Hippocampal formation (tissue), 2 donors: ENCODE measurements at places on chromosomes 6 and 20.

DNA sequence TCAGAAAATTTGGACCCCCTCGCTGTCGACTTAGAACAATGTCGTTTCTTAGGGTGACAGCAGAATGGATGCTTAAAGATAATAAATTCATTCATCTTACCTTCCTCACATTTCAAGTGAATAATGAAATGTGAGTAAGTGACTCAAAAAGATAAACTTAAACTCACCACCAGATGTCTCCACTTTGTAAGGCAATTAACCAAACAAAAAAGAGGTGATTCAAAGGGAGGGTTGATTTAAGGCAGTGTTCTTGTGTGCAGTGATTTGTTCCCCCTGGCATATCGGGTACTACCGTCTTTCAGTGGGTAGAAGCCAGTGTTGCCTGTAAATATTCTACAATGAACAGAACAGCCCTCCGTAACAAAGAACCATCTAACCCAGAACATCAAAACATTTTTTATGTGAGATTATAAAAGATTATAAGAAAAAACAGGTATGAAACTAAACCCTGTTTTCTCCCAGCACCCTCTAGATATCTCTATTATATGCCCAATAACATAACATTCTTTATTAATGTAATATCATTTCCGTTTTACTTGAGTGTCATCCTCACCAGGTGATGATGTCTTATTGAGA is 589.7 kb downstream of the CBLN4 start:
- DNase-seq, result no peak

DNA sequence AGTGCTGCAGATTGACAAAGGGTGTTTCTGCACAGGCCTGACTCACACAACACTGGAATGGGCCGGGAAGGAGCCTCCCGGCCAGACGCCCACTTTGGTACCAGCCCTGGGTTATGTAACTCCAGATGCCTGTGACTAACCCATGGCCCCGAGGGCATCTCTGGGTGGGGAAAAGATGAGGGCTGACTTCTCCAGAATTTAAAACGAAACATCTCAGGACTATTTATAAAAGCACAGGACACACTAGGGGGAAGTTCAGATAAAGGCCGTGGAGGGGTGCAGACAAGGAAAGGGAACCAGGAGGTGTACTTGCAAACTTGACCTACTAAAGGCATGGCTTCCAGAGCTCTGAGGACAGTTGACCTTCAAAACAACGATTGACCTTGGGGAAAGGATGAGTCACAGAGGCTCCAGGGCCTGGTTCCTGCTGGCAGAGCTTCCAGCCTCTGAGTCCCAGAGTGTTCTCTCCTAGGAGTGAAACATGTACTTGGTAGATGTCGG is 196.9 kb downstream of the NFATC2 start:
- DNase-seq, result no peak

DNA sequence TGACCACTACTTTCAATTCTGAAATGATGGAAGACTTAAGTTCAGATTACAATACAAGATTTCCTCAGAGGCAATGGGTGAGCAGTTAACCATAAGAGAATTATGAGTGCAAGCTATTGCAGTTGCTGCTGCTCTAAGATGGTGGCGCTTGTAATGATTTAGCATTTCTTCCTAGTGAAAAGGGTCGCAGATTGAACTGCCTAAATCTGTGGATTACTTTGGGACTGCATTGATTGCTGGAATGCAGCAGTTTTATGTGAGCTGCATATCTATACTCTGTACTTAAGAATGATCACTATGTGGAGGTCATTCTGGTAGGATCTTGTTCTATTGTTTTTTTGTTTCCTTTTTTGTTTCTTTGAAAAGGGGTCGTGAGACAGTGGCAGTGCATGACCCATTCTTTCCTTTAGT is 5.3 kb downstream of the SCAF8 start:
- DNase-seq, result no peak

GRCh38 chr6:93779086-93779841 is 359.9 kb upstream of the EPHA7 start:
- DNase-seq, result peak; percentile 51

DNA sequence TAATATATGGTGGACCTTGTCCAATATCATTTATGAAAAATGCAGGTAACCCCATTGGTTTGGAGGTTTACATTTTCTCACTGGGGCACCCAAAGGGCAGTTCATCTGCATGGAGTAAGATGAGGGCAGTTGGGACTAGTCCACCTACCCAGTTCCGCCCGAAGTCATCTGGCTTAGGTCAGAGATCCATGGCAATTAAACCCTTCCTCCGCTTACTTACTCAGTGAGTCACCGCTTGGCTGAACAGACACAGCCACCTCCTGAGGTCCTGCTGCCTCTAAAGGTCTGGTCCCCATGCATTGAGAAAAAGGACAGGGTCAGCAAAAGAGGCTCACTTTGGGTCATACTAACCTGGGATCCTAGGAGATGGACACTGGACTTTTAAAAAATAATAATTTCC is 102.9 kb upstream of the PRL start:
- no peak for DNase-seq

DNA sequence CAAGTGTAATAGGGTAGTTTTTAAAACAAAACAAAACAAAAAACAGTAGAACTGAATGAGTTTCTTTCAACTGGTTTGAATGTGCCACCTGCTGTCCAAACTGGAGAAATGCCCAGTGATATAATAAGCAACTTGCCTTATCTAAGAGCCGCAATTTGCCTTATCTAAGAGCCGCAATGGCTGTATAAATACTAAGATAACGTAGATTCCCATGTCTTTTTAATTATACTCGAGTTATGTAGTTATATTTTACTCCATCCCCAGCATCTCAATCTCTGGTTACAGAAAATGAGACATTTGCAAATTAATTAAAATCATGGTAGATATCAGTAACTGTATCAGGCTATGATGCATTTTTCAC is 67.2 kb downstream of the RPP40 start:
- DNase-seq, result no peak

GRCh38 chr20:366041-366718 is 14.4 kb upstream of the TRIB3 start:
- DNase-seq, result no peak

DNA sequence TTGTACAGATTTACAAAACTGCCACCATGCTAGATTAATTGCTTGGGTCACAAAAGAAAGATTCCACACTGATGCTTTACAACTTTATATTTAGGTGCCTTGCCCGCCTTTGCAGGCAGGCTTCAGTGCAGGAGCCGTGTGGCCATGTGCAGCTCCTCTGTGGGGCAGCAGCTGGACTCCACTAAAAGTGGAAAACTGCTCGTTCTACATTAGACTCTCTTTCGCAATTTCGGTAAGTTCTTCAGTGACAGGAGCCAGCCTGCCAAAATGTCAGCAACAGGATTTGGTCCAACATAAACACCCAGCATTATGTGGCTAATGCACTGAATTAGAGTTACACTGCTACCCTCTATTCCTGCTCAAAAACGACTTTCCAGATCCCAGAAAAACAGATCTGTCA is 174.4 kb upstream of the KCNK16 start:
- DNase-seq, result no peak

DNA sequence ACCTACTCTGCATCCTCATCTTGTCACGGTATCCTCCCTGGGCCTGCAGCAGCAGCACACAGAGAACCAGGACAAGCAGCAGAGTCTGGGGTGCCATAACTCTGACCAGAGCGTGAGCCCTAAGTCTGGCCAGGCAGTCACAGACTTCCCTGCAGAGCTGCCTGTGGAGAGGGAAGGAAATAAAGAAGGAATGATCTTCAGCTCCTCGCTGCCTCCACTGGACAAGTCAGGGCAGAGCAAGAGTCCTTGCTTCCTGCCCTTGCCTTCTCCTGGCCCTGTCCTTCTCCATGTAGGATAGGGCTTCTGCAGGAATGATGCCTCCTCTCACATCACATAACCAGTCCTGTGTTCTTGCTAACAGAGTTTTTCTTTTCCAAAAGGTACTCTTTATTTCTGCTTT is 15.9 kb upstream of the WFDC11 start:
- DNase-seq, result no peak

DNA sequence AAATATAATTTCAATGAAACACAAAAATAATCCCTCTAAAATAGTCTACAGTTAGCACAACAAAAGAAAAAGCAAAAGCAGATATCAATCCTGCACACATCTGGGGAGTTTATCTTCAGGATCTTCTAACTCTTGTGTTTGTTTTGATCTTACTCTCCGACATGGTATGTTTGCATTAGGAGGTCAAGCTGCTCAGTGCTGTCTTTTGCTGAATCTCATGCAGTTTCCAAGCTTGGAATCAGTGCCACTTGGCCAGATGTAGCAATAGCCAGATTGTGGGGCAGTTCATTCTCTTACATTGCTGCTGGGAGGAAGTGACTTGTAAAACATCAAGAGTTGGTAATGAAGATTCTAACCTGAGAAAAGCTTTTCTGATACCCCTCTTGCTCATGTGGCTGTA is 29.5 kb downstream of the RIOK1 start:
- no peak for DNase-seq

- DNase-seq, result no peak
Observed at GRCh38 chr6:152453421-152453820, 183.7 kb downstream of the SYNE1 start.

DNA sequence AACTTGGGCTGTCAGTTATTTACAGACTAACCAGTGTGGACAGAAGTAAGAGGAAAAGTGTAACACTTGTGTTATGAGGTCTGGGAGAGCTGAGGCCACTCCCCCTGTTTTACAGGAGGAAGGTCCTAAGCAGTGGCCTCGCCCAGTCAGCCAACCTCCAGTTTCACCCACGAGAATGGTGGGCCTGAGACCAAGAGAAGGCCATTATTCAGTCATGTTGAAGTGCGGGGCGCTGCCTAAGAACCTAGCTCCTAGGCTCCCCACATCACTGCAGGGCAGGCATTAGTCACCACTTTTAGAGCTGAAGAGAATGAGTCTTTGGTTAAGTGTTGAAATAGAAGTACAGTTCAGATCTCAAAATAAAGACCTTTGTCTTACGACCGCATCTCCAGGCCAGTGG is 27.9 kb downstream of the CDYL start:
- no peak for DNase-seq

GRCh38 chr20:19565736-19566135 is 192.3 kb upstream of the RIN2 start:
- DNase-seq, result no peak

DNA sequence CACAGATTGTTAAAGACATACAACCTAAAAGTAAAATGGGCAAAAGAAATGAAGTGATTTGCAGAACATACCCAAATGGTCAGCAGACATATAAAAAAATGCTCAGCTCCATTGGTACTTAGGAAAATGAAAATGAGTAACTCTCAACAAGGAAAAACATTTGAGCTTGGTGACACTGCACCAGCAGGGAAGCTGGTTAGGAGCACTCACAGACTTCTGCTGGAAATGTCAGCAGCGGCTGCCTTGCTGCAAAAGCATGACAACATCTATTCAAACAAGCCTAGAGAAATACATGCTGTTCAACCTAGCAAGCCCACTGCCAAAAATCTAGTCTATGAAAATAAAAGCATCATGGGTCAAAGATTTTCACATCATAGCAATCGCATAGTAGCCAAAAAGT is 99.0 kb upstream of the FOXQ1 start:
- no peak for DNase-seq

DNA sequence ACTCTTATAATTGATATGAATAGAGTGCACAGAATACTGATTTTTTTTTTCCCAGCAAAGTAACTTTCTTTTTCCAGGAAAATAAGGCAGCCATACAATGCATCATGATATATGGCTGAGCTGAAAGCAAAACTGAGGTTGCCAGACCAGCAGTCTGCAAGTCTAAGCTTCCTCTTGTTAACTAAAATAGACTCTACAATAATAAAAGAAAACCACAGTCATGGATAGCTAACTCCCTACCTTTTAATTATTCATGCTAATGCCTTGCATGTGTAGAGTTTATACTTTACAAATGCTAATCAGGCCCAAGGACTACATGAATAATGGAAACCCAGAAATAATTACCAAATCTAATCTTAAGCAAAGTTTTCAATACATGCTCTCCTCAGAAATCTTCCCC is 47.4 kb downstream of the MAP7 start:
- no peak for DNase-seq

- DNase-seq, result no peak
Observed at GRCh38 chr6:122648726-122649125, 38.5 kb downstream of the PKIB start.

GRCh38 chr6:107390056-107390455 is 69.3 kb downstream of the PDSS2 start:
- no peak for DNase-seq

GRCh38 chr20:13865791-13866351 is 81.0 kb downstream of the NDUFAF5 start:
- DNase-seq, result no peak

DNA sequence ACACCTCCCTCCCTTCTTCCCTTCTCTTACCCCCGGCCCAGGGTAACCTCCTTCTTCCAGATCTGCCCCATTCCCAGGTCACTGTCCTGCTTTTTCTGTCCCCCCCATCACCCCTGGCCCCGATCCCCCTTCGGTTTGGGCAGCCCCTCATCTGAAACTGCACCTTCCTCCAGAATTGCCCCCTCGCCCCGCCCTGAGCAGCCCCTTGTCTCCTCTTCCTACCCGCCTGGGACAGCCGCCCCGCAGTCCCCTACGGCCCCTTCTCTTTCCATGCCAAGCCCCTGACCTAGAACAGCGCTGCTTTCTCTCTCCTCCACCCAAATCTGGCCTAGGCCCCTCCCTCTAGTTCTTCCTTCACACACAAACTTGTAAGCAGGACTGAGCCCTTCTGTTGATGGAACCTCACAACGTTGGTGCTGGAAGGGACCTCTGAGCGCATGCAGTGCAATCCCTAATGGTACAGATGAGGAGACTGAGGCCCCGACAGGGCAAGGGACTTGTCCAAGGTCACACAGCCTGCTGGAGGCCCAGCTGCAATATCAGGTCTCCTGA is 630 bp downstream of the PPP2R5D start:
- DNase-seq, result no peak

GRCh38 chr6:122710908-122711635 is 68.4 kb upstream of the FABP7 start:
- no peak for DNase-seq

- no peak for DNase-seq
Observed at GRCh38 chr20:51570739-51571459, 28.4 kb upstream of the NFATC2 start.

DNA sequence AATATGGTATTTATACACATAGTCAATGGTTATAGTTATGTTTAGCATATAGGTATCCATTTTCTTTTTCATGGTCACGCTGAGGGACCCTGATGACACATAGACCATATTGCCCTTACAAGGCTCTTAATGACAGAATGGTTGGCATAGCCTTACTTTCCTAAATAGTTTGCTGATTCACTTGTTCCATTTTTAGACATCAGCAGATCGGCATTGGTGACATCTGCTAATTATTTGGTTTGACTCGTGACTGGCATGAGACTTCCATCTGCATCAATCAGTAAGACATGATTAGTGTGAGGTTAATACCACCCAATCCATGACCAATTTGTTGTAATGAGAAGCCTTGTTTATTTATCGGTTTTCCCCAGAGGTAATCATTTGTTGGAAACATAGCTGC is 309.7 kb downstream of the ALDH8A1 start:
- DNase-seq, result no peak
